Bronchus fibroblast of lung (primary cell): ENCODE measurements at places on chromosomes 5 and 9. TPM values are rescaled to one million over a fixed set of nuclear protein-coding genes. Genes with fewer than 3 reads are reported as not detected.

Gene SH3TC2
- 1.0 and 1.3 TPM in 2 replicates for total RNA-seq

Gene IL7R
- 12.9 and 14.0 TPM in 2 replicates for total RNA-seq

Gene ECSCR
- total RNA-seq = 1.0 and 1.2 TPM in 2 replicates

Gene PCDHGC4
- 0.17 and 0.30 TPM in 2 replicates for total RNA-seq

Gene POU5F2
- under 0.01 TPM in 2 replicates for total RNA-seq

Gene SCGB3A2
- not detected in 2 replicates for total RNA-seq

Gene PCDHGA10
- 4.9 and 5.2 TPM in 2 replicates for total RNA-seq

Gene HBEGF
- total RNA-seq = 2.4 and 3.5 TPM in 2 replicates

Gene CNTNAP3B
- 3.7 and 5.8 TPM in 2 replicates for total RNA-seq
